ENCODE measurements at places on chromosomes 2 and 18.

DNA sequence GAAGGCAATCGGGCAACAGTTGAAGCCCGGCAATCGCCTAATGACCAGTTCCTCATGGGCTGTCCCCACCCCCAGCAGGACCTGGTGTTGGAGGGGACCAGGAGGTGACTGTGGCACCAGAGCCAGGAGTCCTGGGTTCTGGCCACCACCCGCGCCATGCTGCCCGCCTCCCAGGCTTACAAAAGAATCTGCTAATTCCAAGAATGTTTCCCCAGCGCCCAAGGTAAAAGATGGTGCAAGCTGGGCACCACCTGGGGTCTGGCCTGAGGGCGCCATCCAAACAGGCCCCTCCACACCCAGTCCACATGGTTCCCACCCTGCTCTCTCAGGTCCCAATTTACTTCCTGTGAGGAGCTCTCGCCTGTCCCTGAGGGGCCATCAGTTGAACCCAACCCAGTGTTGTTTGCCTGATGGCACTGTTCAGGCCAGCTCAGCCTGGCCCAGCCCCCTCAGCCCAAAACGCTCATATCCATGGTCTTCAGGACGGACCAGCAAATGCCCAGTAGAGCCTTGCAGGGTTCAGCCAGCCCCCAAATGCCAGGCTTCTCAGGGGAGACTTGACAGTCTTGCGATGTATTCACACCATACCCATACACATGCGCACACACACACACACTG lies 5.1 kb downstream of the SDC1 start:
- DNase-seq = no peak

DNA sequence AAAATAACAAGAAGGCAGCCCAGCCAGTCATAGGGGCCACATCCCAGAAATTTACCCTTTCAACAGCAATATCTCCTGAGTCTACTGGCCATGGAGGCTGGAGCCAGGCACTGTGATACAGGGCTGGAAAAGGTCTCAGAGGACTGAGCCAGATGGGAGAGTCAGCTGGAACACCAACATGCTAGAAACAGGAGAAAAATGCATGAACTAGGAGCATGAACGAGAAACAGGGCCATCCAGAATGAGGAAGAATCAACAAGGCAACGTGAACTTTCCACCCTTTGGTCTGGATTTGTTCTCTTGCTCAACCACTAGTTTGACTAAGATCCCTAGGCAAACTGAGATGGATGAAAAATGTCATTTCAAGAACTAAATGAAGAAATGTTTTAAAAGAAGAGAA lies 13.1 kb downstream of the PID1 start:
- no peak for DNase-seq

- no peak for DNase-seq
These were observed 3.2 kb upstream of the FEV start for GRCh38 chr2:218988164-218988563.

DNA sequence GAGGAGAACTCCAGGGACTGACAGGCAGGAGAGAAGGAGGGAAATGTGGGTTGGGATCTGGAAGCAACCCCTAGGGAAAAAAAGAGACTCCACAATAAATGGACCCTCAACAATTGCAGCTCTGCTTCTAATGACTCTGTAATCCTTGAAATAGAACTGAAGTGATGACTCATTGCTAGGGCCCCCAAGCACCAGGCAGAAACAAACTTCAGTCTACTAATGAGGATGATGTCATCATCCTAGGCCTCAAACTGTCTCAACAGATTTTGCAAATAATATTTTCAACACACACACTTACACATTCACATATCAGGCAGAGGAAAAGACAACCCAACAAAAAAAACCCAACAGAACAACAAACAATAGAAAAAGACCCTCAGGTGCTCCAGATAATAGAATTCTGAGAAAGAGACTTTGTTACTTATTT lies 143.3 kb downstream of the HDAC4 start:
- peak; percentile 10 for DNase-seq

GRCh38 chr2:207528980-207529329 lies 807 bp upstream of the CREB1 start:
- DNase-seq = no peak

DNA sequence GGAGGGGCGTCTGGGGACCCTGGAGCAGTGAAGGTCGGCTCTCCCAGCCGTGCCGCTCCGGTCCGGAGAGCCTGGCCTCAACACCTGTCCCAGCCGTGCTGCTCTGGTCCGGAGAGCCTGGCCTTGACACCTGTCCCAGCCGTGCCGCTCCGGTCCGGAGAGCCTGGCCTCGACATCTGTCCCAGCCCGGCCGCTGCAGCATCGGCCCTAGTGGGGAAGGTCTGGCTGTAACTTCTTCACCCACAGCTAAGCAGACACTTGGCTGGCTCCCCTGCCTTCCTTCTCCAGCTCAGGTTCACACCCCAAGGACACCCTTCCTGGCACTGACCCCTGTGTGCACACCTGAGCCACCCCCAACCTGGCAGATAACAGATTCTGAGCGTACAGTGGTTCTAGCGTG lies 4.6 kb downstream of the KCNG2 start:
- no peak for DNase-seq

DNA sequence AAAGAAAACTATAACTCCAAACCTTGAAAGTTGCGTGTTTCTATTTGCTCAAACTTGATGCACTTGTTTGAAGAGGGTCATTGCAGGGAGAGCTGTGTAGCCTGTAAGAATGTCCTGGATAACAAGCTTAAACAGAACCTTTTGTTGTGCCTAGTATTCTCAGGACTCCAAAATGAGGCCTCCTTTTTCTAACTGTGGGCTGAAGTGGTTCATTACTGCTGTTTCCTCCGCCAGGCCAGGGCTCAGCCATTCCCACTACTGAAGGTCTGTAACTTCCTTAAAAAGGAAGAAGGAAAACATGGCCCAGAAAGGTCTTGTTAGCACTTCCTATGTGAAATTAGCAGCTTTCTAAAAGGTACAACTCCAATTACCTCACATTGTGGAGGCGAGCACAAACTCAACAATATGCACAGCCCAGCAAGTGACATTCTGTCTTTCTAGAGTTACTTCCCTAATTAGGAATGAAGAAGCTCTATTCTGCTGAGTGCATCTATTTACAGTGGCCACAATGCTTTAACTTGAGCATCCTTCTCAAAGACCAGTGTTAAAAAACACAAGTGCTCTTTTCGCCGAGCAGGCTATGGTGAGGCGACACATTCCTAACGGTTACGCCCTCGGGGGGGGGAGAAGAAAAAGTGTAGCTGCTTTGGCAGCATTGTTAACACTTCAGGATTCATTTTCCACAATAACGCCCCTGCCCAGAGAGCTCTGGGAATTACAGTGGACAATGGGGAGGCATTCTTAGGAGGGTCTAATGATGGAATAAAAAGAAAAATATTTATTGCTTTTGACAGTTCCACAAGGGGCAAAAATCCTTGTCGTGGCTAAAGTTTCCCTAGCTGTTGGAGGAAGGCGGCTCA lies 136.9 kb upstream of the SIX3 start:
- DNase-seq = no peak

DNA sequence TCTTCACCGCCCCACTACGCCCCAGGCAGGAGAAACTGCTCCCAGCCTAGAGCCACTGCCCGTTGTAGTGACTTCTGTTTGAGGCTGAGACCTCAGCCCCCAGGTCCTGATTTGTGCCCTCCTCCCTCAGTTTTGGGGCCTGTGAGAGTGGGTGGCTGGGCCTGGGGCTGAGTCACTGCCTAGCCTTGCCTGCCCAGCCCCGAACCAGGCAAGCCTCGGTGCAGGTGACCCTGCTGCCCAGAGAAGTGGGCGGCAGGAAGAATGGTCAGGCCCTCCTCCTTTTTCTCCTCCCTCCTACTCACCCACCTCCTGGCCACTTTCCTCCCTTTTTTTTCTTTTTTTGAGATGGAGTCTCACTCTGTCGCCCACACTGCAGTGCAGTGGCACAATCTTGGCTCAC lies 66.6 kb downstream of the ZFP36L2 start:
- DNase-seq = no peak

DNA sequence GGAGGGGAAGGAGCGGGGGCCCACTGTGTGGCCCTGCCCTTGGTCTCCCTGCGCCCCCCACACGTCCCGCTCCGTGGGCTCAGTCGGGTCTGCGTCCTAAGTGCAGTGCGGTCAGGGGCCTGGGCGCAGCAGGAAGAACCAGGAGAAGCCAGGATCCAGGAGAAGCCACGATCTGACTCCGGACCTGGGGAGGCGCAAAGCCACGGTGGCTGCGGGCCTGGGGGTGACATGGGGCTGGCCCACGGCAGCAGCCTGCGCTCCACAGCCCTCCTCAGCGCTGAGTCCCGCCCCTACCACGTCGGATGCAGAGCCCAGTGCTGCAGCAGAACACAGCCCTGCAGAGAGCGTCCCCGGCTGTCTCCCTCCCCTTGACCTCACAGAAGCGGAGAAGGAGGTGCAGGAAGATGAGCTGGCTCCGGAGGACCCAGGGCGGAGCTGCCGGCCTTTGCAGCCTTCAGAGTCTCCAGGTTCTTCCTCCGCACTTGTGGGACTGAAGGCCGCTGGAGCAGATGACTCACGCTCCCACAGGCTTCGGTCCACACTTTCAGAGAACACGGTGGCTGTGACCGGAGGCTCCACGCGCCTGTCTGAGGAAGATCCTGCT lies 589.2 kb upstream of the SALL3 start:
- no peak for DNase-seq

DNA sequence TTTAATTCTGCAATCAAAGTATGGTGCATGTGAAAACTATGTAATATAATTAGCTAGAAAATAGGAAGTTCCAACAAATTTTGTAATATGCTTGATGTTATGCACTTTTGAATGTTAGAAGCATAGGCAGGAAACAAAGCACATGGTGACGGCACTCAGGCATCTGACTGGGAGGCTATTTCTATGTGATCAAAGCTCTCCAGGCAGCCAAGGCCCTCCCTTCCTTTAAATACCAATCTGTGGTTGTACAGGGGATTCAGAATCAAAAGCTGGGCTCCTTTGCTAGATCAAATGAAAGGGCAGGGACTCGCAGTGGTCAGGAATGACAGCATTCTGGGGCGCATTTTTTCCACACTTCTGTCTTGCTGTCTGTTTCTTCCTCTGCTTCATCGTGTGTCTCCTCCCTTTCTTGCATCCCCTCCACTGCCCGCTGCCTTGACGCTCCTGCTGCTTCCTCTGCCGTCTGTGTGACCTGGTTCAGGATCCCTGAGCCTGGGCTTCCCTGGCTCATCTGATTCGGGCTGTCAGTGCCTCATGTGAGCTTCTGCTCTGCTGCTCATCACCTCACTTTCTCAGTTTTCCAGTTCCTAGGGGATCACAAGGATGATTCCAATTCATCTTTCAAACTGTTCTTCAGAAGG lies 30.9 kb downstream of the TMEM182 start:
- DNase-seq = no peak

DNA sequence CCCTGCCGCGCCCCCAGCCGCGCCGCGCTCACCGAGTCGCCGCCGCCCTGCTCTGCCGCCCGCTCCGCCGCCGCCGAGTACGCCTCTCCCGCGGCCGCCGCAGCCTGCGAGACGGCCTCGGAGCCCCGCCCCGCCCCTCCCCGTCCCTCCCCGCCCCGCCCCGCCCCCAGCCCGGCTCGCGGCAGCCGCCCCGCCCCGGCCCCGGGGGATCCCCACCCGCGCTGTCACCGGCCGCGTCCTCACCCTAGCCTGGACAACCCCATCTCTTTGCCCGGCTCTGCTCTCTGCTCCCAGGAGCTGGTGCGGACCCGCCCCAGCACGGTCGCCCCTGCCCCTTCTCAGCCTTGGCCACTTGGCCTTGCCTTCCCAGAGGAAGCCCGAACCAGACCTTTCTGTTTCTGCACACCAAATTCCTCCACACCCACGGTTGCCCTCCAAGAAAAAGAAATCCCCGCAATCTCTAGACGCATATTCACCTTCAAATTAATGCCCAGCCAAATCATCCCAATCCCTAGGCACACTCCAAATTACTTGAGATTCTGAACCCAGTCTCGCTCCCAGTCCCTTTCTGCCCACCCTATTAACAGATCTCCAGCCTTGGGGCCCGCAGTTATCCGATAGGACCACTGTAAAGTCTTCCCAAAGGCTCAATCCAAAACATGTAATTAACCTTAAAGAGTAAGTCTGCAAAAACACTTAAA lies at the start of gene CYRIA:
Gene CYRIA, minus strand, starts transcription at position 87 of the 701 bp plus-strand sequence. CDS start 77,715 bp downstream, outside the sequence.
- DNase-seq = no peak

GRCh38 chr2:28316546-28317335 lies 75.9 kb upstream of the FOSL2 start:
- DNase-seq = no peak

DNA sequence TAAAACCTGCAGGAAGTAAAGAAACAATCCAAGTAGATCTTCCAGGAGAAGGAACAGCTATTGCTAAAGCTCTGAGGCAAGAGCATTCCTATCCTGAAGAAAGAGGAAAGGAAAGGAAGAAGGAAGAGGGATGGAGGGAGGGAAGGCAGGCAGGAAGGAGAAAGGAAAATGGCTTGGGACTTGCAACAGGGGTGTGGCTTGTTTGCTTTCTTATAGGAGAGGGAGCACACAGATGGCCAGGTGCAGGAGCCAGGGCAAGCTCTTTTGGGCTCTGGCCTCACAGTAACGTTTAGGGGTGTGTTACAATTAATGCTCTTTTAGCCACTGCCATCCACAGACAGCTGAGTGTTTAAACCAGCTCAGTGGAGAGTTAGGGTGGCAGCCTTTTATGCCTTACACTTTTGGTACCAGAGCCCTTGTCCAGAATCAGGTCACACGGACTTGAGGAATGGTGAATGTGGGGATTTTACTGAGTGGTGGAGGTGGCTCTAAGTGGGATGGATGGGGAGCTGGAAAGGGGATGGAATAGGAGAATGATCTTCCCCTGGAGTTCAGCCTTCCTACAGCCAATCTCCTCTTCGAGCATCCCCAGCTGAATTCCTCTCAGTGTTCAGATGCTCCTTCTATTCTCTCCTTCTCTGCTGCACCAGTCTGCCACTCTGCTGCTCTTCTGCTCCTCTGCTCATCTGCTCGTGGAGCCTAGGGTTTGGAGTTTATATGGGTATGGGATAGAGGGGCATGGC lies 108.7 kb upstream of the SLC39A10 start:
- DNase-seq = no peak

DNA sequence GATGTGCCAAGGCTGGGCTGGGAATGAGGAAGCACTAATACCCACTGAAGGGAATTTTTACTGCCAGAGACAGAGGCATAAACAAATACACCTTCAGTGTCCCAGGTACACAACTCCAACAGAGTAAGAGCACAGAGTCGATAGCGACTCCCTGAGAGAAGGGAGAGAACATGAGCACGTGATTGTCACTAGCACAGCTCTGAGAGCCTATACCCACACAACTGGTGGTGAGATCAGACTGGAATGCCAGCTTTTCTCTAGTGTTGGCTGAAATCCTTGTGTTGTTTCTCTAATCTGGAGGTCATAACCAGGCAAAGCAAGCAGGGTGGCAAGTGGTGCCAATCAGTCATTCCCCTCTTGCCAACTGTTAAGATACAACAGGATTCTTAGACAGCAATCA lies 377.2 kb downstream of the CNTNAP5 start:
- no peak for DNase-seq

Data from SW 1271 (cell line).